ENCODE measurements at places on chromosomes 13 and 19. TPM values are rescaled to one million over a fixed set of nuclear protein-coding genes. Genes with fewer than 3 reads are reported as not detected.

ALKBH6 gene
- 44.8 TPM for total RNA-seq

MBD3L3 gene
- total RNA-seq, result not detected

FCAR gene
- total RNA-seq, result not detected

EBI3 gene
- total RNA-seq, result 3.0 TPM

IQCN gene
- total RNA-seq, result 2.5 TPM

ELSPBP1 gene
- total RNA-seq, result not detected

SIGLEC5 gene
- not detected for total RNA-seq

ZNF580 gene
- total RNA-seq, result 58.0 TPM

MIA gene
- 2.2 TPM for total RNA-seq

GPR18 gene
- total RNA-seq, result not detected

PODNL1 gene
- 1.4 TPM for total RNA-seq

ANKLE1 gene
- total RNA-seq, result 1.1 TPM

TCF3 gene
- 175 TPM for total RNA-seq

ZSCAN1 gene
- not detected for total RNA-seq
